Natural killer cell (primary cell): ENCODE measurements at places on chromosomes 2 and 18.
A peak's percentile ranks its signal among the peaks of the same experiment; 100 is the strongest.

- DNase-seq, result no peak
These were observed 105.2 kb upstream of the TAF1B start for GRCh38 chr2:9738062-9738461.

DNA sequence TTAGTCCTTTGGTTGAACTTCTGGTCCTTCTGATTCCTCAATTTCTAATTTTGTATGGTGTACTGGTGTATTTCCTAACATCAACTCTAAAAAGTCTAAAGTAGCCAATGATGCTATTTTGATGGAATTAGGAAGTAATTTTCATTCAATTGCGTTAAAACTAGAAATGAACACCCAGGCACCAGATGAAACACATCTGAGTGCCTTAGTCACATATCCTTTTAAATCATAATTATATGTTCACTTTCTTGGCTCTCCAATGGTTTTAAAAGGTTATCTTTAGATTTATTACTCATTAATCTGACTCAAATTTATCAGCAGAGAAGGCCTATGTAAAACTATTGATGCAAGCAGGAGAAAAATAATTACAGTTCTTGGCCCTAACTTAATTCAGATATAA, 119.7 kb downstream of the GAREM1 start:
- DNase-seq, result no peak

GRCh38 chr2:112962308-112963175, 15.3 kb upstream of the IL36G start:
- no peak for DNase-seq

DNA sequence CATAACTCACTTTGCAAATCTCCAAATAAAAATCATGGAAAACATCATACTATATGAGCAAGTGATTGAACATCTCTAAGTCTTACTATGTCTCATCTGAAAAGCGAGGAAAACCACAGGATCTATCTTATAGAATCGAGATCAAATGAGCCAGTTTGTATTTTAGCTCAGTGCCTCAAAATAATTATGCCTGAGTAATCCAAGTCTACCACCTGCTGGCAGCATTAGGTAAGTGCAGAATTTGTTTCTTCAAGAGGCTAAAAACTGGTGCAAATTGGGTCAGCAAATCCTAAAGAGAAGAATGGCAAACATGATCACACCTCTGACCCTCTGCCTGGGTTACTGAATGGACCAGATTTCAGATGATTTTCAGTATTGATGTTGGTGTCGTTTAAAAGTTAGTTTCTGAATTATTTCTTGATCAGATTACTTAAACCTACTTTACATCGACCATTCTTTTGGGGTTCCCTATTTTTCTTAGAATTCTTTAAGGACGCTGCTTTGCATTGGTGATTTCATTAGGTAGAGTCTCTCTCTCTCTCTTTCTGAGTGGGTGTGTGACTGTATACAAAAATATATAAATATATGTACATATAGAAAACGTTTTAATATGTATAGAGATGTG, 12.7 kb upstream of the FHOD3 start:
- peak; percentile 82 for DNase-seq

- DNase-seq, result no peak
These were observed 37.0 kb downstream of the TPRKB start for GRCh38 chr2:73700131-73700611.
